Stimulated activated CD4-positive, alpha-beta T cell treated with anti-CD3 and anti-CD28 coated beads, Interleukin-1b, Interleukin-23, amount 100 ng/mL, for 1 hour (primary cell): ENCODE measurements at places on chromosomes 5 and 9.

GRCh38 chr5:14142202-14142826 is 828 bp upstream of the TRIO start:
- no peak for DNase-seq

DNA sequence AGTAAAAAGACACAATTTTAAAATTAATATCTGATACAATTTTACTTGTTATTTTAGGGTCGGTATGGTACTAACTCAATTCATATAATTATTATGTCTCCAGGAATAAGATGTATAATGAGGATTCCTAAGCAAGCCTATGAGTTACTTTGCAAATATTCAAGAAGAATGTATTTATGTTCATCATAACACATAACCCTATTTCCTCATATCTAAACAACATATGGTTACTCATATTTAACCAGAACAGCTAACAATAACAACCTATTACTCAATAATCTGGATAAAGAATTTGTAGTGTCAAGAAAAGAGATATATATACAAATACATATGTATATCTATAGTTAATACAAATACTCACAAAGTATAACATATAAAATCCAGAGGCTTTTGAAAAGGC is 285.9 kb downstream of the ARL15 start:
- no peak for DNase-seq

- no peak for DNase-seq
Measured at GRCh38 chr5:179304466-179304865, 40.8 kb downstream of the ADAMTS2 start.

DNA sequence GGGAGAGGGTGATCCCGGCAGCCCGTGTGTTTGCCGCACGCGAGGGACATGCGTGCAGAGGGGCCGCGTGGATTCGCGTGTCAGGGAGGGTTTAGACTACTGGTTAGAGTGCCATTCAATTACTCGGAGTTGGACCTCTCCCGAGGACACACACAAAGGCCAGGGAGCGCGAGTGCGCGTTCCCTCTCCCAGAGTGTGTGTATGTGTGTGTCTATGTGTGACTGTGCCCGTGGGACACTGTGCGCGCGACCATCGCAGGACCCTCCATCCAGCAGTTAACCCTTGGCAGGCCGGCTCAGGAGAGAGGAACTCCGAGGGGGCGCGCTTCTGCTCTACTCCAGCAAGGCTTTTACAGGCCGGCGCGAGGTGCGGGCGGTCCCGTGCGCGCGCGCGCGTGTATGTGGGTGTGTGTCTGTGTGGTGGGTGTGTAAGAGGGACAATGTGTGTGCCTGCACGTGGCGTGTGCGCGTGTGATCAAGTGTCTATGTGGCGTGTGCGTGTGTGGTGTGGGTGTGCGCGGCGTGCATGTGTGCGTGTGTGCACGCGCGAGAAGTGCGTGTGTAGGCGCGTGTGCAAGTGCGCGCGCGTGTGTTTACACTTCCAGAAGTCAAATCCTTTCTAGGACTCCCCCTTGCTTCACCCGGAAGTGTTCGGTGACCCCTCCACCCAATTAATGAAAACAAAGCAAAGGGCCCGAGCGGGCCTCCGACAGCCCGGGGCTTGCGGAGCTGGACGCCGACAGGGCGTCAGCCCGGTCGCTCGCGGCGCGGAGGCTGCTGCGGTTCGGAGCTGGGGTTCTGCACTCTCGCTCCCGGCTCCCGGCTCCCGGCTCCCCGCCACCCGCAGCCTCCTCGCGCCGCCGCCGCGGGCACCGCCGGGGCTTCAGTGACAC is 75.3 kb upstream of the TBCA start:
- DNase-seq: no peak

DNA sequence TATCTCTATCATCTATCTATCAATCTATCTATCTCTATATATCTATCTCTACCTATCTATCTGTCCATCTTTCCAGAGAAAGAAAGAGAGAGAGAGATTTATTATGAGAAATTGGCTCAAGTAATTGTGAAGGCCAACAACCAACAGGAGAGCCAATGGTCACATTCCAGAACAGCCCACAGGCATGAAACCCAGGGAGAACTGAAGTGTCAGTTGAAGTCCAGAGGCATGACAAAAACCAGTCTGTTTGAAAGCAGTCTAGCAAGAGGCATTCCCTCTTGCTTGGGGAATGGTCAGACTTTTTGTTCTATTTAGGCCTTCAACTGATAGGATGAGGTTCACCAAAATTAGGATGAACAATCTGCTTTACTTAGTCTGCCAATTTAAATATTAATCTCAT is 87.6 kb upstream of the PLCXD3 start:
- DNase-seq: no peak

GRCh38 chr5:113682497-113683136 is 169.1 kb downstream of the YTHDC2 start:
- DNase-seq: no peak

- DNase-seq: peak; percentile 17
Measured at GRCh38 chr9:128068386-128069205, 564 bp downstream of the SLC25A25 start.

GRCh38 chr9:81999806-82000205 is 11.2 kb downstream of the SPATA31D1 start:
- no peak for DNase-seq

GRCh38 chr5:74949976-74950375 is 83.8 kb upstream of the FAM169A start:
- DNase-seq: no peak

GRCh38 chr5:171623551-171624097 is 162.0 kb upstream of the SMIM23 start:
- no peak for DNase-seq

DNA sequence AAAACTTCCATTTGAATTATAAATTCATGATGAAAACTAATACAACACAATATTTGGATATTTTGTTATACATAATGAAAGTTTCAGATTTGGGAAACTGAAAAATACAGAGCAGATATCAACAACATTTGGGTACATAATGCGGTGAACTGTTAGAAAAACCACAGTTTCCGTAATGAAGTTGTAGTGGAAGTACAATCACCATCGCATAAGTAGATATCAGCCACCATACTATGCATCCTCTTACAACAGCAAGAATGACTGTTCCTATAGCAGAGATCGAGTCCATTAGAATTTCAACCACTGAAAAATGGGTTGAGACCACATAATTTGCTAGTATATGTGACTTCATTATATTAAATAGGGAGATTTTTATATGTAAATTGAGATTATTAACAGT is 770.2 kb upstream of the DMAC1 start:
- DNase-seq: no peak

GRCh38 chr5:149012350-149012749 is 50.5 kb downstream of the SH3TC2 start:
- DNase-seq: no peak

DNA sequence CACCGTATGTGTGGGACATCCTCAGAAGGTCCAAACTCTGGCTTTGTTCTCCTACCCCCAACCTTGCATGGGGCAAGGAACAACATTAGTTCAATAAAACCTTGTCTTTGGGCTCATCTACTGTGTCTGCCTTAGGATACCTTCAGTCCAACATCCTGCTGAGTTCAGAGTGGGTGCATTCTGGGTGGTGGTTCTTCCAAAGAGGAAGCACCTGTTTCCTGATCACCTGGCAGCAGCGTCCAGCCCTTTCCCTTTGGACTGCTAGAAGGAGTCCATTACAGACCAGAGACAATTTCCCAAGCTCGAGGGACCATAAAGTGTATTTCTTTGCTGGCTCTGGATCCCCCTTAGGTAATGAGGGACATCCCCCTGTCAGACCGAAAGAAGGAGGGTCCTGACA is 154.1 kb downstream of the SEMA6A start:
- no peak for DNase-seq

DNA sequence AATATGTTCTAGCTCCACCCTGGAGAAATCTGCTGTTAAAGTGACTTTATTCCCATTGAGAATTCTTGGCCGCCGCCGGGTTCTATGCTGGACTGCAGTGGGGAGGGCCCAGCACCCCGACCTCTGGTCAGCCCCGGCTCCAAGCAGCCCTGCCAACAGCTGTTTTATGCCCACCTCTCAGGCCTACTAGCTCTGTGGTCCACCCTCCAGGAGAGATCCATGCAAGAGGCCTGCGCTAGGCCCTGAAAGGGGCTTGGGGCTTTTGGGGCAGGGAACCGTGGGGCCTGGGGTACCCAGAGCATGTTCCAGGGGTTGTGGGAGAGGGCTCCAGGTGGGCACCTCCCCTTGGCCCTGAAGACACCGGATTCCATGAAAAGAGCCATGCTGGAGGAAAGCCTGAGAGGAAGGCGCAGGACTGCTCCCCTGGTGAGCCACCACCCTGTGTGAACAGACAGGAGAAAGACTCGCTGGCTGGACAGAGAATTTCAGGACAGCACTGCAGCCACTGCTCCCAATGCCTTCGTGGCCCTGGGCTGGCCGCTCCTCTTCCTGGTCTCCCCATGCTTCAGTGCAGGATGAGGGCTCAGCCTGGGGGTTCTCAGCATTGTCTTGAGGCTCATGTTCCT is 44.6 kb upstream of the RUFY1 start:
- DNase-seq: no peak

DNA sequence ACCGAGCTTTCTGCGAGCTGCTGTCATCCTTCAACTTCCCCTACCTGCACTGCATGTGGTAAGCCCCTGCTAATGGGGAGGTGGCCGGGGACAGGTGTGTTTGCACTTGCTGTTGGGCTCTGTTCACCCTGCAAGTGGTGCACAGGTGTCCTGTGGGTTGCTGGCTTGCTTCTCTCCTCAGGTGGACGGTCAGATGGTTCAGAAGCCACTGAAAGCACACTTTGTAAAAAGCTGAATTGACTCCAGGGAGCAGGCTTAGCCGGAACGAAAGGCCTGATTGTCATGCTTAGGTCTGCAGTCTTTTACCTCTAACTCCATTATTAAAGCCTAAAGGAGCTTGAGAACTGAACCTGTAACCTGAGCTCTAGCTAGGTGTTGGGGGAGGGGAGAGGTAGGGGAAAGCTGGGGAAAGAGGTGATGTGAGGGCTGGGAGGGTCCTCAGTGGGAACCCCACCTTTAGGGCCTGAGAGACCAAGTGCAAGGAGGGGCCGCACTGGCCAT is 37.6 kb downstream of the ACER2 start:
- DNase-seq: no peak

GRCh38 chr9:134807716-134808446 is 72.7 kb upstream of the FCN2 start:
- no peak for DNase-seq

- DNase-seq: no peak
Measured at GRCh38 chr9:73742412-73742811, 590.7 kb downstream of the ANXA1 start.
